ENCODE measurements at places on chromosomes 1 and 21.
A peak's percentile ranks its signal among the peaks of the same experiment; 100 is the strongest.

DNA sequence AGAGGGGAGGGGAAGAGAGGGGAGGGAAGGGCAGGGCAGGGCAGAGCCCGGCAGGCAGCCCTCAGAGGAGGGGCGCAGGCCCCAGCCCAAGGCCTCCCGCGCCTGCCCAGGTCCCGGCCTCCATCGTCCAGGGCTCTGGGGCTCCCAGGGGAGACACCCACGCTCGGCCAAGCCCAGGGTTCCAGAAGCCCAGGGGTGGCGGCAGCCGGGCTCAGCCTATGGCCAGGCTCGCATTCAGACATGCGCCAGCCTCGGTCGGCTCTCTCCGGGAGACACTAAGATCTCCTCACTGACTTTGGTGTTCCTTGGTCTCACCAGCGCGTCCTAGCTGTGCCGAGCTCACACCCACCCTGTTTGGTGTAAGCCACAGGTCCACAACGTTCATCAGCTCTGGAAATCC is 7.1 kb upstream of the ANKRD65 start:
- no peak for DNase-seq

- DNase-seq = peak; percentile 14
These were observed 2.0 kb downstream of the FCRL6 start for GRCh38 chr1:159803956-159804689.

DNA sequence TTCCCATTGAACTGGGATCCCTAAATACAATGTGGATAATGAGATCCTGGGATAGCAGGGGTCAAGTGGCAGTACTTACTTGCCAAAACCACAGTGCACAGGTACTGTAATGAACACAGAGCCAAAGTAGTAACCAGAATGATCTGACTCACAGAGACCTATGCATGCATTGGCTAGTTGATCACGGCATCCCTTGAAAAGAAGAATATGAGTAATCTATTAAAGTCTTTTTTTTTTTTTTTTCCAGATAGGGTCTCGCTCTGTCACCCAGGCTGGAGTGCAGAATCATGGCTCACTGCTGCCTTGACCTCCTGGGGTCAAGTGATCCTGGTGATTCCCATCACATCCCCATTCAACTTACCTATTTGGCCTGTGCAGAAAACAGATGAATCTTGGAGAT is 29.4 kb upstream of the EIF4G3 start:
- DNase-seq = no peak

DNA sequence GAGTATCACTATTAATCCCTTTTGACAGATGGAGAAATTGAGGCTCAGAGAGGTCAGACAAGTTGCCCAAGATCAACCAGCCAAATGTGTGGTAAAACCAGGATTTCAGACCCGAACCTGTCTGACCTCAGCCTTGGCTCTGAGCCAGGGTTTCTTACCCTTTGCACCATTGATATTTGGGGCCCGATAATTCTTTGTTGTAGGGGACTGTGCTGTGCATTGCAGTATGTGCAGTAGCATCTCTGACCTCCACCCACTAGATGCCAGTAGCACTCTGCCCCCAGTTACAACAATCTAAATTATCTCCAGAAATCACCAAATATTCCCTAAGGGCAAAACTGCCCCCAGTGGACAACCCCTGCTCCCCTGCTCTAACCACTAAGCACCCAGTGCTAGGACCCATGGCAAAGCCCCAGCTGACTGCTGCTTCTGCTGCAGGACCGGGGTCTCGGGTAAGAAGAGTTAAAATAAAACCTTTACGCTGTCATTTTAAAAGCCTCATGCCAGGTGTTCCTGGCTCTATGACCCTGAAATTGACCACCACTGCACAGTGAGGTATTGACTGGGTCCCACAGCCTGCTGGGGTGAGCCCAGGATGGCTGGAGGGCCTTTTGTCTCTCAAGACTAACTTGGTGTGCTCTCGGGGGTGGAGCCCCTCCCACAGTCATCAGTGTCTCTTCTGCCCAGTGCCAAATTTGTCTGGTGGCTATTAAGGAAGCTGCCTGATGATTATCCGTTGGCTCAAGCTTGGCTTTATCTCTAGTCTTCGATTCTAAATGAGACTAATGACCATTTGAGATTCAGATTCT is 5.6 kb upstream of the MAN1C1 start:
- DNase-seq = no peak

GRCh38 chr1:181660621-181661020 is 177.3 kb downstream of the CACNA1E start:
- DNase-seq = no peak

DNA sequence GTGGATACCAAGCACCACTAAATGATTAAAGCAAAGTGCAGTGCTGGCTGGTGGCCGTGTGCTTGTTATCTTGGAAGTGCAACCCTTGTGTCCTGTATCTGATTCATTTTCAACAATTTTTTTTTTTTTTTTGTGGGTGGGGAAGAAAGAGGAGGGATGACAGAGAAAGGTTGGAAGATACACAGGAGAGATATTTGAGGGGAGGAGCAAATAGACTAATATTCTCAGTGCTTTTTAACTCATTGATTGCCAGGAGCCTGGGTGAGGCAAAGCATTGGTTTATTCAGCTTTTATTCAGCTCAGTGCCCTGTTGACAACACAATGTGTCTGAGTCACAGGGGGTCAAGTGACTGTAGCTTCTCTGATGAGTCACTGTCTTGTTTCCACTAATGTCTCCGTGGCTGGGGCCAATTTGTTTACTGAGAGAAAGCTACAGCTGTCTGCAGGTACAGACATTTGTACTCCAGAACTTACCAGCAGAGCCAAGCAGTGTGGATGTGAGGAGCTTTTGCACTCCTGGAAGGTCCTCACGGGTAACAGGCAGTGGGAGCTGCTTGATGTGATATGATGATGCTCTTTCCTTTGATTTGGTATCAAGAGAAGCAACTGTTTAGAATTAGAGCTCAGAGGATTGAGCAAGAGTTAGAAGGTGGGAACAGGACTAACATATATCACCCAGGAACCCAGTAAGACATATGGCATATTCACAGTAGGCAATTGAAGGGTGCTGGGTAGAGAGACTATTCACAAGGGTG is 23.6 kb upstream of the DNM3 start:
- DNase-seq = peak; percentile 87

- DNase-seq = peak; percentile 77
These were observed 102.5 kb downstream of the TRABD2B start for GRCh38 chr1:47894410-47895278.

GRCh38 chr1:18923756-18924211 is 21.4 kb upstream of the ALDH4A1 start:
- DNase-seq = no peak

DNA sequence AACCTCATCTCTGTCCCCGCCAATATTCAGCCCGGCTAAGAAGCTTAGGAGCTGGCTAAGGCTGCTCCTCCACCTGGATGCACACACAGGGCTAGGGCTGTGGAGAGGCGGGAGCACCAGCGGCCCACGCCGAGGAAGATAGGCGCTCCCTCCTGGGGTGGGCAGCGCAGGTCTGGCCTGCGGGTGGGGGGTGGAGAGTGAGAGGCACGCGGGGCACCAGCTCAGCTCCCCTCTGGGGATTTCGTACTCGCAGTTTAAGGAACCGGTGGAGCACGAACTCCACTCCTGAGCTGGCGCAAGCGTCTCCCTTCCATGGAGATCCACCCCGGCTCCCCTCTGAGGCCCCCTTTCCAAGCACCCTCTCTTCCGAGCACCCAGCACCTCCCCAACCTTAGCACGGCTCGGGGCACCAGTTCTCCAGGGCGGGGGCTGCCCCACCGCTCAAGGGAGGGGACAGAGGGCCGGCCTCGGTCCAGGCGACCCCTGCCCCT is 433 bp upstream of the KAZN start:
- DNase-seq = no peak

GRCh38 chr1:39877980-39878956 is 5.0 kb downstream of the TRIT1 start:
- DNase-seq = no peak

GRCh38 chr1:153651771-153652170 is 6.7 kb upstream of the SNAPIN start:
- no peak for DNase-seq

- DNase-seq = no peak
These were observed 15.9 kb upstream of the LRRC8C start for GRCh38 chr1:89616844-89617627.

DNA sequence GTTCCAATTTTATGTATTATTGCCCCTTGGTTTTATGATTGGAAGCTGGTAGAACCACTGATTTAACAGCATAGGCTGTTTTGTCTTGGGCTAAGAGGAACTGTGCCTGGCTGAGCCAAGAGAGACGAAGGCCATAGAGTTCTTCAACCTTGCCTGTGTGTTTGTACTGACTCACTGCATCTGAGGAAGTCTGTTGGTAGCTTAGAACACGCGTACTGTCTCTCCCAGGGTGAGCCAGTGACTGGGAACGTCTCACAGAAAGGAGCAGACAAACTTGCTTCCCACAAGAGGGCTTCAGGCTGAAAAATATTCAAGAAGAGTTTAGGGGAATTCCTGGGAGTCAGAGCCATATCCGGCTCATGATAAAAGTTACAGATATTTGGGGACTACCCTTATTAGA is 14.9 kb downstream of the TMEM51 start:
- peak; percentile 74 for DNase-seq

- DNase-seq = no peak
These were observed 351.2 kb downstream of the MATN1 start for GRCh38 chr1:30371888-30372791.

GRCh38 chr1:53957194-53957818 is 11.2 kb downstream of the LRRC42 start:
- DNase-seq = no peak
